Activated CD8-positive, alpha-beta T cell treated with anti-CD3 and anti-CD28 coated beads for 36 hours (primary cell): ENCODE measurements at places on chromosomes 6 and 20.

- DNase-seq: no peak
Measured at GRCh38 chr6:68726337-68726736, 91.3 kb downstream of the ADGRB3 start.

DNA sequence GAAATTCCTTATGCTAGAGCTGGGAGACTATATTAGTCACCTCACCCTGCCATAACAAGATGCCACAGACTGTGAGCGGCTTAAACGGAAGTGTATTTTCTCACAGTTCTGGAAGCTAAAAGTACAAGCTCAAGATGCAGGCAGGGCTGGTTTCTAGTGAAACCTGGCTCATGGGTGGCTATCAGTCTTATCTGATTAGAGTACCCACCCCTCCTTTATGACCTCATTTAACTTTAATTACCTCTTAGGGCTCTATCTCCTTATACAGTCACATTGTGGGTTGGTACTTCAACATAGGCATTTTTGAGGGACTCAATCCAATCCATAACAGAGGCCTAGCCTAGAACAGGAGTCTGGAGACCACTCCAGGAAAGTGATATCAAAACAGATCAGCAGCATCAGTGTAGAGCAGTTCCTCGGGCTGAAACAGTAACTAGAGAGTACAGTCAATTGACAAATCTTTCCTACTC lies 2.3 kb upstream of the SNRNP48 start:
- DNase-seq: no peak

GRCh38 chr6:54998576-54998975 lies 152.0 kb downstream of the FAM83B start:
- DNase-seq: no peak

DNA sequence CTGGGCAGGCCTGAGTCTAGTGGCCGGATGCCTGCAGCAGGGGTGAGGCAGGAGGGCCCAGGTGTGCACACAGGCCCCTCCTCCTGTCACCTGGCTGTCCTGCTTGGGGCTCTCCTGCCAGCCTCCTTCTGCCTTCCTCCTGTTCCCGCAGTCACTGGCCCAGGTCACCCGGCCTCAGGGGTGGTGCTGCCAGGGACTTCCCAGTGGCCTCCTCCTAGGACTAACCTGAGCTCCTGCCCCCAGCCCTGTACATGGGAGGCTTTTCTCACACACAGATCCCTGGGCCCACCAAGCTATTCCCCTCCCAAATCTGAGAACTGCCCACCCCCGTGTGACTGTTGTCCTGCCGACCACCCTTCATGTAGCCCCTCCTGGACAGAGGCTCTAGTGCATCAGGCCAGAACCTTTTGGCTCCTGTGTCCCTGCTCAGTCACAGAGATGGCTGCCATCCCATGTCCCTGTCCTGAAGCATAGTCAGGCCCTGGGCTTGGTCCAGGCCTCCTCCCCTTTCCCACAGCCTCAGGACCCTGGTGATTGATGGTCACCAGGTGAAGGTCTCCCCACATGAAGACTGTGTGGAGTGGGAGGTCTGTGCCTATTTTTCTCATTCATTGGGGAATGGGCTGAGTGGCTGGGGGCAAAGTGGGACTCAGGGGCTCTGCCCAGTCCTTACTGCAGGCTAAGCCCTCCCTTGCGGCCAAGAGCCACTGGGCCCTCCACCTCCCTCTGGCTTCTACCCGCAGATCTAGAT lies 1.1 kb upstream of the ULBP1 start:
- no peak for DNase-seq

DNA sequence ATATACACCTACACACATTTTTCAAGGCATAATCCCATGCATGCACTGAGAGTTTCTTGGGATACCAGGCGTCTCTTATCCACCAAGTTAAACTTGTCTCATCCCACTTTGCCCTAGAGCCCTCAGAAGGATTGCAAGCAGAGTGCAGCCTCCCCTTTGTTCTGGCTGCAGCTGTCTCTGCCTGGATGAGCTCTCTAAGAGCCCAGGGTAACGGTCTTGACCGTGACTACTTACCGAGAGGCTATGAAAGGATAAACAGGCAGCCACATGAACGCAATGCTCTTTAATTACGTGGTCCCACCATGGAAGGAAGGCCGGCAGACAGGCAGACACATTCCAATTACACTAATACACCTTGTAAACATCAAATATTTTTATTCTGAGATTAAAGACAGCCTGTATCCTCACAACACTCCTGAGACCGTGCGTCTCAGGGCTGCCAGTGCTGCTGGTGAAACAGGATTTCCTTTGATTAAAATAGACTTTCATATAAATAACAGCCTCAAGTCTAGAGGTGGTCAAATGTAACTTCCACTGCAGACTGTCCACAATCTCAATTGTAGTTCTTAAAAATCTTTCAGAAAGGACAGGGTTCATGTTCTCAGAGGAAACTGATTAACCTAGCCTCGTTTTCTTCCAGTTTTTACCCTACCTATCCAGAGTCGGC lies 210.0 kb upstream of the PRDM1 start:
- no peak for DNase-seq

GRCh38 chr6:116159782-116160524 lies 34.0 kb upstream of the COL10A1 start:
- no peak for DNase-seq

- no peak for DNase-seq
Measured at GRCh38 chr6:5599127-5599526, 337.8 kb downstream of the FARS2 start.

DNA sequence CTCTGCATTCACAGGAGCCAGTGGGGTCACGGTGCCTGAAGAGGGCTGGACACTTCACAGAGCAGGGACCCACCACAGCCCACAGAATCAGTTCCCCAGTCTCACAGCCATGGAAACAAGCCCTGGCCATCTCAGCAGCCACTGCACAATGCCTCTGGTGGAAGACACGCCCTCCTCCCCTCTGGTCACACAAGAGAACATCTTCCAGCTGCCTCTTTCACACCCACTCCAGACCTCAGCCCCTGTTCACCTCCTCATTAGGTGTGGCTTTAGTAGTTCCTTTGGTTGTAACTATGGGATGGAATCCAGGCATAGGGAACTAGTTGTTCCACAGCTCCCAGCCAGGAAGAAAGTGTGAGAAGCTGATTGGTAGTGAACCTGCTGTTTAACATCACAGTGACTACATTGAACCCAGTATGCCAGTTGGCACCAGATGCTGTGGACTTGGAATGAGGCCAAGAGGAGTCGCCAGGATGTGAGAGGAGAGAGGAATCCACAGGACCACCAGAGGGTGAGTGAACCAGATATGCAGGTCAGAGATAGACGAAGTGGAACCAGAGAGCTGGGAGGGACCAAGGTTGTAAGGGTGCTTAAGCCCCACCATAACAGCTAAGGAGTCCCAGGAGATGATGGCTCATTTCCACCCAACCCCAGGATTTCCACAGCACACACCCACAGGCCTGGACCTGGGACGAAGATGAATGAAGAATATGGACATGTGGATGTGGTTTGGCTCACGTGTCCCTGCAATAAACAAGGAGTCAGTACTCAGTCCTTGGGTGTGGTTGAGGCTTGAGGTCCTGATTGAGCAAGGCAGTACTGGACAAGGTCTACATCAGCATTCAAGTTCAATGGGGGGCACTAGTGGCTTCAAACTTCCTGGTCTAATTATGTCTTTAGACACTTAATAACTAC lies 8.8 kb upstream of the BTN3A3 start:
- no peak for DNase-seq

DNA sequence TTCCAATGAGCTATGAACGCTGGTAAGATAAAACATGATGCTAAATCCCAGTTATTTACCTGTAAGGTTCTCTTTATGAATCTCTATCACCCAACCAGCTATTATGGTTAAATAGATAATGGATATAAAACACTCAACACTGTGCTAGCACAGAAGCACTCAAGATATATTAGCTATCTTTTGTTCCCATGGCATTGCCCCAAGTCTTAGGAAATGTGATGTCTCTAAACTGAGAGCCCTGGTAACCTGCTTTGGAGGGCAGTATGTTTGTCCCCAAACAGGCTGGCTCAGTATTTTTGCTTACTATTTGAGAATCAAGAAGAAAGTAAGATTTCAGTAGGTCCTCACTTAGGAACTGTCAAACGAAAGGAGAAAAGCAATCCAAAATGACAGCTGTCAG lies 90.5 kb downstream of the BTBD9 start:
- no peak for DNase-seq
